ENCODE measurements at places on chromosomes 1 and 21.
A peak's percentile ranks its signal among the peaks of the same experiment; 100 is the strongest.

DNA sequence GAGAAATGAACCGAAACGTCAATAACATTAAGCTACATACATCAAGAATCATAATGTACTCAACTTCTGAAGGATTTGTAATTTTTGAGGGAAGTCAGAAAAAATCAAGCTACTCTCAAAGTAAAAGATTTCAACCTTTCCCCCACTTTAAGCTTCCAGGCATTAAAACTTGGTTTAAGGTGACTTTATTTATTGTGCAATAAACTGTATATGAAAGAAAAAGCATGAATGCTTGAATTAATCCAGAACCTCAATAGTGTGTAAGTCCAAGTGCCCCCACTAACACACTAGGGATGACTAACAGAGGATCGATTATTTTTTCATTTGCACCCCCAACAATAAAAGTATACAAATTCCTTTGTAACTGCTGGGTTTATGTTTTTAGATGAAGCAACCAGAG, 10.9 kb downstream of the GART start:
- H3K36me3 ChIP-seq: peaks cover 46% of the 10 kb centered on the region
- H3K27ac ChIP-seq: no peak overlapping the region
- no peak overlapping the region for H3K4me3 ChIP-seq
- no peaks in the 10 kb centered on the region for H3K4me1 ChIP-seq
- DNase-seq: no peak
- no peaks in the 10 kb centered on the region for H3K27me3 ChIP-seq

DNA sequence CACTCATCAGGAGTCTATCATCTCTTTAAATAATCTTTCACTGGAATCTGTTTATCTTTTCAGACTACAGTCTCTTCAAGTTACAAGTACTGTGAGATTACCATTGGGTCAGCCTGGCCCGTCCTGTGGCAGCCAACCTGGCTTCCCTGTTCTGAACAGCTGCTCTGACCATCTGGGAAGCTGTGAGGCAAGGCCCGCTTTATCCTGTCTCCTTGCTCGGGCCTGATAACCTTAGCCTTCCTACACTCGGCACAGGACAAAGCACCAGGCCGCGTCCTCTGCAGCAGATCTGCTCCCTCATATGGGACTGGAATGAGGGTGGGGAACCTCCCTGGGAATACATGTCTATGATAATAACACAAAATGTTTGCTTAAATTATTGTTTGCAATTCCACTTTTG, 113.3 kb downstream of the PTPN14 start:
- peaks cover 5% of the 10 kb centered on the region for H3K36me3 ChIP-seq
- H3K4me3 ChIP-seq: no peak overlapping the region
- peaks cover 49% of the 10 kb centered on the region for H3K4me1 ChIP-seq
- H3K27ac ChIP-seq: peak overlapping the region; percentile 98
- H3K27me3 ChIP-seq: no peaks in the 10 kb centered on the region
- no peak for DNase-seq

GRCh38 chr1:203899353-203899716, 37.9 kb downstream of the SNRPE start:
- no peak overlapping the region for H3K4me3 ChIP-seq
- H3K27me3 ChIP-seq: no peaks in the 10 kb centered on the region
- no peak overlapping the region for H3K27ac ChIP-seq
- H3K4me1 ChIP-seq: no peaks in the 10 kb centered on the region
- no peaks in the 10 kb centered on the region for H3K36me3 ChIP-seq

- H3K27me3 ChIP-seq: no peaks in the 10 kb centered on the region
- DNase-seq: no peak
- no peak overlapping the region for H3K27ac ChIP-seq
- no peaks in the 10 kb centered on the region for H3K4me1 ChIP-seq
- H3K4me3 ChIP-seq: no peak overlapping the region
Measured at GRCh38 chr1:110877364-110877763, 4.4 kb downstream of the CD53 start.

- H3K4me3 ChIP-seq: no peak overlapping the region
- no peaks in the 10 kb centered on the region for H3K4me1 ChIP-seq
- H3K27ac ChIP-seq: no peak overlapping the region
- no peaks in the 10 kb centered on the region for H3K27me3 ChIP-seq
Measured at GRCh38 chr1:117838911-117839310, 90.5 kb downstream of the GDAP2 start.

DNA sequence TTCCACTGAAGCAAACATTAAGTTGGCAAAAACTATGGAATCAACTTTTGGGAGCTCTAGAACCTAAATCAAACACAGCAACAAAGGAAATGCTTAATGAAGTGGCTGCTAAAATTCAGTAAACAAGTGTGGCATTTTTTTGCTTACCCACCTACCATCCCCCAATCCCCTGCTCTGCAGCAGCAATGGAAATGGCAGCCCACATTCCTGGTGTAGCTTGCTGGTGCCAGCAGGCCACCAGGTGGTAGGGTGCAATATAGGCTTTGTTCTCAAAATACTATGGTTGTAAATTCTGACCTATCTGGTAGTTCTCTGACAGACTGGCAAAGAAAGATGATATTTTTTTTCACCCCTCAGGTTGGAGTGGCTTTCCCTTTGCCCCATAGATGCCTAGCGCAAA, 42.8 kb downstream of the SHCBP1L start:
- H3K27me3 ChIP-seq: no peaks in the 10 kb centered on the region
- no peak overlapping the region for H3K27ac ChIP-seq
- H3K4me3 ChIP-seq: no peak overlapping the region
- DNase-seq: no peak
- no peaks in the 10 kb centered on the region for H3K36me3 ChIP-seq
- H3K4me1 ChIP-seq: no peaks in the 10 kb centered on the region
